Hematopoietic multipotent progenitor cell treated with erythropoietin and hydrocortisone succinate and interleukin-3 and kit ligand, for 17 days (in vitro differentiated cells): ENCODE measurements at places on chromosomes 7 and 10.
A peak's percentile ranks its signal among the peaks of the same experiment; 100 is the strongest.

DNA sequence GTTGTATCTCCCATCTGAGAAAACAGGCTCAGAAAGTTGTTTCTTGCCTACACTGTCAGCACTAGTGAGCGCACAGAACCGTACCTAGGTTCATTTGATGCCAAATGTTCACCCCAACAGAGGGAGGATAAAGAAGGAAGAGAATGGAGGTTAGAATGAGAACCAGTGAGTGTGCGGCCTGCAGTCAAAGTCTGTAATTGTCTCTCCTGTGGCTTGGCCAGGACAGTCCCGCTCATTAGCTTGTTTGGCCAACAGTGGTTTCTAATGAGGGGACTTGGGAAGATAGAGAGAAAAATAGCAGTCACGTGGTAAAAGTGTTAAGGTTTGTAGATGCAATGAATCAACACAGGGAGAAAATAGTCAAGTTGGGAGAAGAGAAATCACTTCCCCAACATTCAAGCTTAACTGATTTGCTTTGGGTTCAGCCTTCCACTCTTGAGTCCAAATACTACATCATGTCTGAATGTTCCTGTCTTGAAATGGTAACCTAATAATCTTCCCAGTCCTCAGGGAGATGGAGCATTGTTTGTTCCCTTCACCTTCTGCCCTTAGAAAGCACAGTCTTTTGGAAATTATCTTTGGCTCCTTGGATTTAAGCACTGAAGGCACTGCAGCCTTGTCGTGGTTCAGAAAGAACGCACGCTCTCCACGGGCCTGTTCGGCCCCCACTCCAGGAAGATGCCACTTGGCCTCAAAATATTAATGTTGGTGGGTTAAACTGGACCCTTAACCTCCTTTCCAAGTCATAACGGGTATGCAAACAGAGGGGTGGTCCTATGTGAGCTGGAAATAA lies 360.4 kb upstream of the ZNF32 start:
- no peak for DNase-seq

DNA sequence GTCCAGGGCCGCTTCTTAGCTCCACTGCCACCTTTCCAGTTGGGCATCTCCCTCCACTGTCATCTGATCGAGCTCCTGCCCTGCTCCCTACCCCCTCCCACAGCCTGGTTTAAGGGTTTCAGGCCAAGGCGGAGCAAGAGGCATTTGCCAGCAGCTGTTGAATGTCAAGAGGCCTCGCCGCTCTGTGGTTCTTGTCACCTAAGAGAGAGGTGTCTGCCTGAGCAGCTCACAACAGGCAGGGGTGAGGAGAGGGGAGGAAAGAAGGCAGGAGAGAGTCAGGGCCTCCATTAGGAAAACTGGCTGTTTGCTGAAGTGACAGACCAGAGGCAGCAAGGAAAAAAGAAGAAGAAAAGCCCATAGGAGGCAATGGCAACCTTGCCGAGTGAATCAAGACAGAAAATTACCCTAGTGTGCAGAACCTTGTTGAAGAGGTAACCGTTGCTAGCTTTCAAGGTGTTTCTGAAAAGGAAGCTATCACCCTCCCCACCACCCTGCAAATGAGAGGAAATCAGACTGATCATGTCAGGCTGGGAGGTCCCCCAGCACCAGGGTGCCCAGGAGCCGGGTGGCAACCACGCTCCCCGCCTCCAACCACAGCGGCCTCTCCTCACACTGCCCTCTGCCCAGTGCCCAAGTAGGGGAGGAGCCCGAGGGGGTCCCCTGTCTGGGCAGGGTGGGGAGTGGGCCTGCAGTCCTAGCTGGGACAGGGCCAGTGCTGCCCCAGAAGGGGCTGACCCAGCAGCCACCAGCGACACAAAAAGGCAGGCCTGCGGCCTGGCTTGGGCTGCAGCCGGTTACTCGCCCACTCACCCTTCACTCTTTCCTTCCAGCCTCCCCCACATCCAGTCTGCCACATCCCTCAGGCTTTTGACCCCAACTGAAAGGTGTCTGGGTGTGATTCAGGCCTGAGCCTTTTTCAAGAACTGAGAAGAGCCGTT lies 7.1 kb downstream of the GATA3 start:
- DNase-seq, result no peak

GRCh38 chr10:68156373-68157185 lies 47.3 kb downstream of the MYPN start:
- DNase-seq, result peak; percentile 66

DNA sequence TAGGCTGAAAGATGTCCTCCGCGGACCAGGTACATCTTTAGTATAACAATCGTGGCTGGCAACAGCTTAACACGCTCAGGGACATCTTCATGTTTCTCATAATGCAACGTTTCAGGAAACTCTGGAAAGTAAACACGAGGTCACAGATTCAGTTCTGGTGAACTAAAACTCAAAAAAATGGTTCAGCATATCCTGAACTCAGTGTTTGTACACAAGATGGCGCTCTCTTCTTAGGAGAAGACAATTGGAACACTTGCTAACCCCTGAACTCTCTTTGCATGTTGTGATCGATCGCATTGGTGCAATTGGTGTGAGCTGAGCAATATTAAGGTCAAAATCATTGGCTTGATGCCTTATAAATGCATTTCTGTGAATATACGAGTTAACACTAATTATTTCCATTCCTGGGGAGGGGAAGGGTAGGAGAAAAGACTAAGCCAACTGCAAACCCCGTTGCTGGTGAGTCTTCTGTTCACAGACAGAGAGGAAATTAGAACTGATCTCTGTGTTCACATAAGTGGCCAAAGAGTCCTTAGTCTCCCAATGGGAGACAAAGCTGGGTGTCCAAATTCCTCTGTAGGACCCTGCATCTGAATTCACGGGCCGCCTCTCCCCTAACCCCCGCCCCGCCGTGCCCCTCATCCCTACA lies 52.6 kb upstream of the FAM180A start:
- peak; percentile 68 for DNase-seq

DNA sequence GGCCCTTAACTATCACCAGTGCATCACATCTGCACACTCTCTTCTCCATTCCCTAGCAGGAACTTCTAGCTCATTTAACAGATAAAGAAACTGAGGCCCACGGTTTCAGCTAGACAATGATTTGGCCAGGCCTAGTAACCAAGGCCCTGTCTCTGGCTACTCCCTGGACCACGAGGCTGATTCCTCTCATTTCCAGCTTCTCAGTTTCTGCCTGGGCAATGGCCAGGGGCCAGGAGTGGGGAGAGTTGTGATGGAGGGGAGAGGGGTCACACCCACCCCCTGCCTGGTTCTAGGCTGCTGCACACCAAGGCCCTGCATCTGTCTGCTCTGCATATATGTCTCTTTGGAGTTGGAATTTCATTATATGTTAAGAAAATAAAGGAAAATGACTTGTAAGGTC lies 13.5 kb downstream of the AQP1 start:
- DNase-seq, result no peak

DNA sequence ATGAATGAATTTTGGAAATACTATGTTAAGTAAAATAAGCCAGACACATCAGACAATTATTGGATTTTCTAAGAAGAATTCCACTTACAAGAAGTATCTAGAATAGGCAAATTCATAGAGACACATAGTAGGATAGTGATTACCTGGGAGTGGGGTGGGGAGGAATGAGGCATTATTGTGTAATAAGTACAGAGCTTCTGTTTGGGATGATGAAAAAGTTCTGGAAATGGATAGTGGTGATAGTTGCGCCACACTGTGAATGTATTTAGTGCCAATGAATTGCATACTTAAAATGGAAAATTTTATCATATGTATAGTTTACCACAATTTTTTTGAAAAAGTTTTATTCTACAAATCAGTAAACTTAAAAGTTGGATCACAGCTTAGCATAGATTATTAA lies 297.2 kb upstream of the KAT6B start:
- no peak for DNase-seq

DNA sequence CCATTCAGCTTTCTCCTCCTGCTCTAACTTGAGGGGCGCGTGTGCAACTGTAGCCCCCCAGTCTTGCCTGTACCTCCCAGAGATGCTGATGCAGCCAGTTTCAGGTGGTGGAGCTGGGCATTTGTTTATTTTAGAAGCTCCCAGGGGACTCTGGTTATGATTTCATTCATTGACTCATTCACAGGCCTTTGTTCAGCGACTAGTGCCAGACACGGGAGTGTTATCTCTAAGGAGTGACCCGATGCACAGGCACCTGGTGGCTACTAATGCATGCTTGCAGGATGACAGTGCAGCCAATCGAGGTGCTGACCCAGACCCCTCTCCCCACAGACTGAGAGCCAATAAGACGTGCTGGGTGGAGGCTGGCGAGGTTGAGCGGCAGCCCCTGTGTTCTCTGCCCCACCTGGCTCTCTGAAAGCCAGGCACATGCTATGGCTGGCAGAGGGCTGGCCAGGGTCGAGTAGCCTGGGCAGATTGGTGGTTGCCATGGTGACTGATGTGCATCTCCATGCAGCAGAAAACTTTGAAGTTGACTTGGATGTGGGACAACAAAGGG lies 19.7 kb upstream of the SLC18A2 start:
- no peak for DNase-seq

GRCh38 chr10:19800161-19800560 lies 16.1 kb upstream of the PLXDC2 start:
- DNase-seq, result no peak

DNA sequence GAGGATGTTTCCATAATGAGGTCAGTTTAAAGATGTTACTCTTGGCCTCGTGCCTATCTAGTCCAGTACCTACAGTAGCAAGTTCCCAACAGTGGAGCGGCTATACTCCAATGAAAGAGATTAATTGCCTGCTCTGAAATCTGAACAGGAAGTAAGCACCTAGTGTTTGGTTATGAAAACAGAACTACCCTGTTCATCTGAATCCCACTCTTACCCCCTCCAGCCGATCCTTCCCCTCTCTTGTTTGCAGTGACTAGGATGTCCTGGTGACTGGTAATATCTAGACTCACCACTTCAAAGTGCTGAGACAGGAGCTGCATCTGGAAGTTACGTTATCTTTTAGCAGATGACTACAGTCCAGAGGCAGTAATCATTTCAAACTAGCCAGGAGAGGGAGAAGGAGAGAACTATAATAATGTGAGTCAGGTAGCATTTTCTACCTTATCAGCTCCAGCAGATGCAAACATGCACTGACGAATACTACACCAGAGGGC lies 666.7 kb upstream of the NRP1 start:
- no peak for DNase-seq

DNA sequence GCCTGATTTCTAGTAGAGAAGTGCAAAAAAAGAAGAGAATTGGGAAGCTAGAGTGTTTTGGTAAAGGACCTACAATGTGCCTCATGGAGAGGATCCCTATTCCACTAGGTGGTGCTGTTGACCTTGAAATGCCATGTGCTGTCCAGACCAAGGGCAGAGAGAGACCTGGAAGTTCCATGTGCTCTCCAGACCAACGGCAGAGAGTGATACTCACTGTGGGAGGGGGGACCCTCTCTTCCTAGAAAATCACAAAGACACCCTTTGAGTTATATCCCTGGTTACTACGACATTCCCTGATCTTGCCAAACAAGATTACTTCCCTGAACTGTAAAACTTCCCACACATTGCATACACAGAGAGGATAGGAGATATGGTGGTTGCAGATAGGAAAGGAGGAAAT lies 212.7 kb upstream of the ZNF804B start:
- DNase-seq, result peak; percentile 12

- DNase-seq, result no peak
Measured at GRCh38 chr7:35258868-35259522, 5.1 kb upstream of the TBX20 start.

DNA sequence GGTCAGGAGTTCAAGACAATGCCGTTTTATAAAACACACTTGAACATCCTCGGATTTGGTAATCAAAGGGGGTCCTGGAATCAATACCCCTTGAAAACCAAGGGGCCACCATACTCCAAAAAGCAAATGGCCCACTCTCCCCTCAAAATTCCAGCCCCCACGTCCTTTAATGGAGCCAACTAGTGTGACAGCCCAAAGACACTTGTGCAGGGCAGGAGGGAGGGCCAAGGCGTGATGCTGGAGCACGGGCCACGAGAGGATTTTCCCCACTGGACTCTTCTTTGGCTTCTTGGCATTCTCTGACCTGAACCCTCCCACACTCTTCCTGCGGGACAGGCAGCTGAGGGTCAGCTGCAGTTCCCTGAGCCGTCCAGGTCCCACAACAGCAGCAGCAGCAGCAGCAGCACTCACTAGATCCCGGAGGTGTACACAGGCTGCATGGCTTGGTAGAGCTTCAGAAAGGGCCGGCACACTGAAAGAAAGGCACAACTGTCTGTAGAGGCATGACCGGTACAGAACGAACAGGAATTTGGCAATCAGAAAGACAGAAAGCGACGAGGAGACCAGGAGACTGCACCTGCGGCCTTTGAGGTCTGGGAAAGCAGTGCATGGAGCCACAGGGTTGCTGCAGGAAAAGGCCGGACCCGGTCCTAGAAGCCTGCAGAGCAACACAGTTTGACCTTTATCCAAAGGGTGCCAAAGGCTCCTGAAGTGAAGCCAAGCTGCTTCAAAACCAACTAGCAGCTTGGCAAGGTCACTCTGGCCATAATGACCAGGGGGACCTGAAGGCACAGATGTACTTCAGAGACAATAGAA lies 168.2 kb downstream of the TNS3 start:
- DNase-seq, result no peak

- no peak for DNase-seq
Measured at GRCh38 chr7:2928613-2929311, 84.7 kb upstream of the GNA12 start.

GRCh38 chr10:110158051-110159005 lies 49.1 kb upstream of the MXI1 start:
- DNase-seq, result no peak

GRCh38 chr7:21908746-21909145 lies 37.0 kb downstream of the CDCA7L start:
- DNase-seq, result no peak

DNA sequence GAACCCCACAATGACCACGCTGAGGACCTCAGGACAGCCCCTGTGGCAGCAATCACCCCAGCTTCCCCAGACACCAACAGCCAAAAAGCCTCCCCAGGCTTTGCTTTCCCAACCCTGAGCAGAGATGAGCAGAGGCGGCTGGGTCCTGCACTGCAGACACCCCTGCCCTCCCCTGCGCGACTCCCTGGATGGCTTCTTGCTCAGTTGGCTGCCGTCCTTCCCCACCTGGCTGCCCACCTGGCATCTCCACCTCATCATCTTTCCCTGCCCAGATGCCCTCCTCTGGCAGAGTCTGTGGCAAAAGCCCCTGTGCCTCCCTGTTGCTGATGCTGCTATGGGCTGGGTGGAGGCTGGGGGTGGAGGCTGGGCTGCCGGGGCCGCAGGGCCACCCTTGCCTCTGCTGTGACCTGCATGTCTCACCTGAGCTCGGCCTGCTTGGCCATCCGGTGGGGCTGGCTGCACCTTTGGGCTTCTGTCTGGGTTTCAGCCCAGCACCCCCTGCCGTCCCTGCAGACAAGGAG lies 567.7 kb downstream of the TCERG1L start:
- no peak for DNase-seq

GRCh38 chr7:142412551-142413193 lies 154.8 kb upstream of the PRSS58 start:
- peak; percentile 9 for DNase-seq

- no peak for DNase-seq
Measured at GRCh38 chr7:50203521-50203920, 101.0 kb upstream of the IKZF1 start.

- DNase-seq, result no peak
Measured at GRCh38 chr10:86103391-86104101, 263.0 kb downstream of the GRID1 start.

- DNase-seq, result no peak
Measured at GRCh38 chr7:7434329-7434728, 101.3 kb downstream of the COL28A1 start.
